Activated CD4-positive, alpha-beta T cell treated with anti-CD3 and anti-CD28 coated beads for 48 hours (primary cell): ENCODE measurements at places on chromosomes 4 and X.

- no peak for DNase-seq
Measured at GRCh38 chr4:12319765-12320164, 891.1 kb upstream of the HS3ST1 start.

DNA sequence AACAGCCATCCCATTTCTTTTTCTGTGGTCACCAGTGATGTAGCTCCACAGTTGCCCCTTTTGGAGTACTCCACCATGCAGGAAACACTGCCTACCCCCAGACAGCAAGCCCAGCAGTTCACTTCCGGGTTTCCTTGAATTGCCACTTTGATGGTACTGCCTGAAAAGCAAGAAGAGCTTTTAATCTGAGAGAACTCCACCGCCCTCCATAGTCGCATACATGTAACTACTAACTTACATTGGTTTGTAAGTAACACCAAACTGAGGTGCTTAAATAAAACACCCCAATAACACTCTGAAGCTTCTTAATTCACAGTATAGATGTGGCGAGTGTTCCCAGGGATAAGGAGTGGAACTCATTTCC is 53.6 kb upstream of the HPSE start:
- peak; percentile 27 for DNase-seq

DNA sequence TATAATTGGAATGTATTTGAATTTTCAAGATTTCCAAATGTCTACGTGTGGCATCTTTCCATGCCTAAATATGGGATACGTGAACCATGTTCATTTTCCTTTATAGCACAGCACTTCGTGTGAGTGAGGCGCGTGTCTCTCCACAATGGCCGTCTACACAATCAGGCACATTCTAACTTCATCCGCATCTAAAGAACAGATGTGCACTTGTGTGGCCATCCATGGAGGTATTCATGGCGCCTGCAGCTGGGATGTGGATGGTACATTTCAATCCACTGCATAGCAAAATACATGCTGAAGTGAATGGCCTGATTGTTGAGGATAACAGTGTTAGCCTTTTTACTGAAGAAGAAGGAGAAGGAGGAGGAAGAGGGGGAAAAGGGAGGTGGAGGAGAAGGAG is 34.5 kb upstream of the TRIM2 start:
- DNase-seq = no peak

DNA sequence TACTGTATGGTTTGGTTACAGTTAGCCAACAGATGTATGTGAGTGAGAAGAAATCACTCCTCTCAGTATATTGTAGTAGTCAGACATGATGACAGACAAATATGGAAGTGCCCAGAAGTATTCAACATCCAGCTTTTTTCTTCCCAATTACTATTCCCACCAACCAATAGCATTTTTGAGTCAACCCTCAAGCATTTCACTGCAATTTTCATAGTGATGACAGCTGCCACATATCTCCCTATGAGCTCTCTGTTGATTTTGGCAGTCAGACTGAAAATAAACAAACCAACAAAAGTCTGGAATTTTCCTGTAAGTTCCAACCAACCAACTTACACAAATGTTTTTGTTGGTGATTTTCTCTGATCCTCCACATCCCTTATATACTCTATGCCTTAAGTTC is 8.2 kb upstream of the TRAM1L1 start:
- no peak for DNase-seq

DNA sequence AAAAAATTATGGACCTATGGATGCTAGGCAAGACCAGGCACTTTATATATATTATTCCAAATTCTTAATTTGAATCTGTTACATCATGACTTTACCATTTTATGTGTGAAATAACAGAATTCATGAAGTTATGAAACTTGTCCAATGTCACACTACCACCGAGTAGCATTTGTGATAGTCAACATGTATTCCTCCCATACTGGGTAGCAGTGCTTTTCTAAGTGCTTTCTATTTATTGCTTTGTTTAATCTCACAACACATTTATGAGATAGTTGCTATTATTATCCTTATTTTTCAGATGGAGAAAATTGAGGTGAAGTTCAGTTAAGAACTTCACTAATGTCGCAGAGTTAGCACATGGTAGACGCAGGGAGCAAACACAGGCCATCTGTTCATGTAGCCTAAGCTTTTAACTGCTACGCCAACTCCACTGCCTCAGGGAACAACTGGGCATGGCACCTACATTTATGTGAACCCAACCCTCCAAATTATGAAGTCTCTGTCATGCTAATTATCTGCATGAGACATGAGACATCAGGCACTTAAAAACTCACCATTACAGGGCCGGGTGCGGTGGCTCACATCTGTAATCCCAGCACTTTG is 20.8 kb downstream of the GUCY1A1 start:
- no peak for DNase-seq

DNA sequence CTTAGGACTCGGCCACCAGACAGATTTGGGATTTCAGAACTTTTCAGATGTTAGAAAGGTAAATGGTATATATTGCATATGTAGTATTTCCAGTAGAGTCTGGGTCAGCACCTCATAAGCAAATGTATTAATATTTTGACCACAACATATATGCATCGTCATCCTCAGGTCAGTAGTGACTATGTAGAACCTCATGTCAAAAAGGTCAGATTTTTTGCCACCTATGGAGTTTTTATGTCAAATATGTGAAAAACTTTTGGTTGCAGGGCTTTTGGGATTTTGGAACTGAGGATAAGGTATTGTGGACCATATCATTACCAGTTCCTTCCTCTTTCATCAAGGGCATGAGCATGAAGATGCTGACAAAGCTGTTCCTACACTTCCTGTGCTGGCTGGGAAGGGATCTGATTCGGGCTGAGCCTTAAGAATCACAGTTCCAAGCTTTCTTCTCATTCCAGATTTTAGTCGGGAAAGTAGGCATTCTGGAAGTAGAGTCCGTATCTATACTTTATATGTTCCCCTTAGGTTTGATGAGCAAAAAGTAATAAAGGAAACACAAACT is 183.0 kb upstream of the PGRMC2 start:
- no peak for DNase-seq

DNA sequence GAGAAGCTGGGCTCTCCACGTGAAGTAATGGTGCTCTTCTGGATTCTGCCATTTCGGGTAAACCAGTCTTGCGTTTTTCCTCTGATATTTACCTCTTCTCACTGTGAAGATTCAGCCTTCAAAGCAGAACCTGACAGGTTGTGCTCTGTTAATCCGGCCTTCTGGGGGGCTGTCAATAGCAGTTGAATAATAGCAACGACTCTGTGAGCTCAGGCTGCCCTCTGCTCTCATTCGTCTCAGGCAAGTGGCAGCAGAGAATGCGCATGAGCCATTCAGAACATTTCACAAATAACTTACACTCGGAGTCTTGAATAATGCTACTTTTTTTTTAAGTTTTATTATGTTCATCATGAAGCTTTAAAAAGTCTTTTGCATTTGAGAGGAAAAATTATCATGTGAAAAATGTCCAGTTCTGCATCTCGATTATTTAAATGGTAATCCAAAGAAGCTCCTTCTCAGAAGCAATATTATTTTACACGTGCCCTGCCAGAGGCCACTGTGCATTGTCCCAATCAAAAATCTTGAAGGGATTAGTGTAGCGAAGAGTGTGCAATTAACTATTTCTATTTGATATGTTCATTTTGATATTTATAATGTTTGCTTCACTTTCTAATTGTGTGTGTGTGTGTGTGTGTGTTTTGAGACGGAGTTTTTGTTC is 354.2 kb upstream of the FAT1 start:
- no peak for DNase-seq

DNA sequence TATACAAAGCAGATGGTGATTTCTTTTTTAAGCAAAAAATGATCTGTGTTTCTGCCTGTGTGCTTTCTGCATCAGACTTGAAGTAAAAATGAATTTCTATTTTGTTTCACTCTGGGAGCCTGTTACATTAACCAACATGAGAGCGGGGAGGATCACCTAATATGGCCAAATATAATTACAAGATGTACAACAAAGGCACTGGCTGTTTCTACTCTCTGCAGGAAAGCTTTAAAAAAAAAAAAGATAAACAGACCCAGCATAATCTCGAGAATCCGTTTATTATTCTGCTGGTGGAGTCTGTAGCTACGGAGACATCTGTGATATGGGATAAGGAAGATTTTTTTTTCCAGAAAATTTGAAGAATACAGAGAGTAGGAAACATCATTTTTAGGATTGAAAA is 103.6 kb downstream of the COMMD8 start:
- no peak for DNase-seq

DNA sequence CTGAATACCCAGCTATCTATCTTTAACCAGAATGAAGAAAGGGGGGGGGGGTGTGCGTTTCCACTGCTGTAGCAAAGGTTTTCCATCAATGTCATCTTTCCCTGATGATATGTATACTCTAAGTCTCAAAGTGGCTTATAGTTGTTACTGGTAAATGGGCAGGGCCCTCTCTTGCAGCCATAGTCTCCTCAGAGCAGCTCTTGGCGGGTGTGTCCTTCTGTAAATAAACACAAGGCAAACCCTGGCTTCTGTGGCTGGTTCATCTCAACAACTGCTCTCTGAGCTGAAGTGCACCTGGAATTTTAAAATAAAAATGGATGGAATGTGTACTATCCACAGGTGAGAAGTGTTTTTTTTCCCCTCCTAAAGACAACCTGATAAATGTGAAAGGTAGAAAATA is 57.5 kb upstream of the SCML1 start:
- no peak for DNase-seq

DNA sequence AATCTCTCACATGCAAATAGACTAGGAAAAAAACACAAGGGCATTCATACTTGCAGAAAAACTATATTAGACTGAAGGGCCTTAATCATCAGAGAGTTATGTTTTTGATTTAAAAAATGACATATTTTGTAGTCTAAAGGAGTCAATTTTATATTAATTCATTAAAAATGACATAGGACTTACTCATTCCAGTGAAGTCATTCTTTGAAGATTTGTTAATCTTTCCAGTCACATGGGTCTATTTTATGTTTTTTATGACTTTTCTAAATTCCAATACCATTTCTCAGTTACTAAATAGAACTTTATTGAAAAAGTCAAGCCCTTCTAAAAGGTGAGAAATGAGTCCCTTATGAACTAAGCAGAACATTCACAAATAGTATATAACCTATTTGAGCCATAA is 743.8 kb upstream of the INTU start:
- no peak for DNase-seq

GRCh38 chr4:23135792-23136645 is 443.3 kb downstream of the GBA3 start:
- no peak for DNase-seq

DNA sequence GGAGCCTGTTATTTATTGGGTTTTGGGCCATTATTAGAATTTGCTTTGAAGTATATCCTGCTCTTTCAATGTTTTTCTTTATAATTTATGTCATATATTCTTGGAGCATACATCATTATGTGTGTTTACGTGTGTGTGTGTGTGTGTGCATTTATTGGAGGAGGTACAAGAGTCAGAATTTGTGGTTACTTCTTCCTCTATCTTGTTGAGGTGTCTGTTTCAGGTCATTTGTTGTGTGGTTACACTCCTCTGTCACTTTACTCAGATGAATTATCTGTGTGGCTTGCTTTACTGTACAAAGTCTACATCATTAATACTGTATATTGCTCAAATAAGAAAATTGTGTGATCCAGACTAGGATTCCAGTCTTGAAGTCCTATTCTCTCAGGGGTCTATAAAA is 1957.4 kb upstream of the TENM3 start:
- DNase-seq = no peak

- no peak for DNase-seq
Measured at GRCh38 chr4:151389311-151389710, 19.7 kb upstream of the FHIP1A start.

GRCh38 chr4:113398441-113399143 is 349.1 kb downstream of the ANK2 start:
- no peak for DNase-seq

GRCh38 chr4:26179316-26179760 is 141.5 kb upstream of the RBPJ start:
- peak; percentile 28 for DNase-seq

DNA sequence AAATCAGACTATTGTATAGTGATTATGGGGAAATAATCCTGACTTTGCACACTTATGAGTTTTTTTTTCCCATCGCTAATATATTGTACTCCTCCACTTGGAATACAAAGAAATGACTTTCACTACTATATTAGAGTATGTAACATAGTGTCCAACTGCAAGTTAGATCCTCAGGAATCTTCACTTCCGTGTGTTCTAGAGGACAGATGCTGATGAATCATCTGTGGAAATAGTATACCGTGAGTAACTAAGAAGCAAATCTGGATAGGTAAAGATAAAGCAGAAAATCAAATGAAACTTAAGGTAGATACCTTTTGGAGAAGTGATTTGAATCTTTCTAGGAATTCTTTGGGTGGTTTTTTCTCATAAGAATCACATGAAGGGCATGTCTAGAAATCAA is 8.3 kb downstream of the IL21 start:
- no peak for DNase-seq

DNA sequence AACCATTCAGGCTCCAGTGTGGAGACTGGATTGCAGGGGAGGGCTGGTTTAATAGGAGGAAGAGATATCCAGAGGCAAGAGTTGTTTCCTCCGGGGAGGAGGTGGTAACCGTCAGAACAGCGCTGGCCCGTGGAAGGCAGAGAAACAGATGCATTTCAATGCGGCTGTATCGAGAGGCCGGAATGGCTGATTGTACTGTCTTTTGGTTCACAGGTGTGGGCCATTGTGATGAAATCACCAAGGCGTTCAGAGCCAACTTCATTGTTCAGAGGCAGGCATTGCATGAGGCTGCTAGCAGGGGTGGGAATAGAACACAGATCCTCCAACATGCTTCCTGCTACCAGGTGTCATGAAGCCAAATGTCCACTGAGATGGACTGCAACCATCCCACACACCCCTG is 53.0 kb downstream of the SHOX start:
- no peak for DNase-seq

DNA sequence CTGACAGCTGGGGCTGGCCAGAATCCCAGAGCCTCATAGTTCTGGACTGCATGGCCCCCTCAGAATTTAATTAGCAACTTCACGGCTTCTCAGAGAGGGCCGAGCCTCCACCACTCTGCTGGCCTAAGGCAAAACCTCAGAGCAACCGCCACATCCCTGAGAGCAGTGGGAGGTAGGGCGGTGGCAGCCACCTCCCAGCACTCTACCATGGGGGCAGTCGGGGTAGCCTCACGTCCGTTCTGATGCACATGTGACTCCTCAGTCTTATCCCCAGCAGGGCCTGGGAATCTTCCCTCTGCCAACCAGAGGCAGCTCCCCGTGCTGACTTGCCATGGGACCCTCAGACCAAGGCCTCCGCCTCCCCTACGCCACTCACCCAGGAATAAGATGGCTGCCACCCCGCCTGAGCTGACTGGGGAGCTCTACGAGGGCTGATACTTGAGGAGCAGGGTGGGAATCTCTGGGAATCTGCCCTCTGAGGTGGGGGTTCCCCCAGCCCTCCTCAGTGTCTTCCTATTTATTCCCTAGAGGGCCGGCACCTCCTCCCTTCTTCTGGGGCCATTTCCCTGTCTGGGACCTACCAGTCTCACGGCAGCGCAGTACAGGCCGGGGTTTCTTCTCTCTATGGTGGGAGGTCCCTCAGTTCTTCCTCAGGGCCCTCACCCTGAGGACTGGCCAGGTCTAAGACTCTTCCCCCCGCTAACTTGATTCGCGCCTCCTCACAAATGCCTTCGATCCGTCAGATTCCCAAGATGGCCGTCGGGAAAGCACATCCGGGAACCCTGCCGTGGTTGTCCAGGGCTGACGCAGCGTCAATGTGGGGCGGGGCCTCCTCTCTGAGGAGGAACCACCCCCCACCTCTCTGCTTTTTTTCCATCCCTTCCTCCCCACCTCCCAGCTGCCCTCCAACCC is at the start of gene MAGEC2:
Gene MAGEC2, minus strand, starts transcription at position 769 of the 912 bp plus-strand sequence. CDS start 1,303 bp downstream, outside the sequence.
- no peak for DNase-seq
